Retinal pigment epithelial cell (primary cell): ENCODE measurements at places on chromosomes 7 and 10.

DNA sequence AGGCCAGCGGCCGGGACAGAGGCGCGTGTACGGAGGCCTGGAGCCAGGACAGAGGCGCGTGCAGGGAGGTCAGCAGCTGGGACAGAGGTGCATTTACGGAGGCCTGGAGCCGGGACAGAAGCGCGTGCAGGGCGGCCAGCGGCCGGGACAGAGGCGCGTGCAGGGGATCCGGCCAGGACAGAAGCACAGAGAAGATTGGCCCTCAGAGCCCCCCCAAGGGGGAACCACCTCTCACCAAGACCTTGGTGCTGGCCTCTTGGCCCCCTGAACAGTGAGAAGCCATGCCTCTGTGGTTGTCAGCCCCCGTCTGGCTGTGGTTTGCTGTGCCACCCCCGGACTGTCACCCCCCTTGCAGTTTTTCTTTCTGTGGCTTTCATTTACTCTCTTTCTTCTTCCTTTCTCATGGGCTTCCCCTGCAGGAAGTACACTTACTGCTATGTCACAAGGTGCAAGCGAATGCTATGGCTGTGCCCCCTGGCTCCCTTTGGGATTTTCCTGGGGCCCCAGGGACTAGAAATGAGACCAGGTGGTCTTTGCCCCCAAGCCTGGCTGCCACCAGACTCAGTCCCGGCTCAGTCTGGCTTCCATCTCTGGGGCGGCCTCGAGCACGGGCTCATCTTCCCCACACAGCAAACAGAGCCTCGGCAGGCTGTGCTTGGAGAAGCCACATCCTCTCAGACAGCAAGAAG is 41.1 kb downstream of the INSIG1 start:
- no peak for DNase-seq

- no peak for DNase-seq
These were observed 12.1 kb downstream of the AVL9 start for GRCh38 chr7:32507414-32507813.

GRCh38 chr7:114989531-114989930 is 67.6 kb downstream of the MDFIC start:
- DNase-seq, result no peak

DNA sequence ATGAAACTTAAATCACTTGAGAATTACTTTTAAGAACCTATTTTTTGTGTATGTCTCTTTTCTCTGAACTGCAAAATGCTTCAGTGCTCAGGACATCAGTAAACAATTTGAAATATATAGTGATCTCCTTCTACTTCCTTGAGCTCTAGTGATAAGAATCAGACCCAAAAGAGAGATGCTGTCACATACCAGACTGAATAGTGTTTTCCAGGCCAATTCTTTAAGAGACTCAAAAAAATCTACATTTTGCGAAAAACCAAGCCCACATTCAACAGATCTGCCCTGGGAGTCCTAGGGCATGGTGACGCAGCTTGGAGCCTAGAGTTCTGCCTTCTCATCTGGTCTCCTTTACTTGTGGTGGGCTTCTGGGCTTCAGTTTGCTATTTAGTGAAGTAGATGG is 72.1 kb upstream of the SLC13A1 start:
- no peak for DNase-seq

DNA sequence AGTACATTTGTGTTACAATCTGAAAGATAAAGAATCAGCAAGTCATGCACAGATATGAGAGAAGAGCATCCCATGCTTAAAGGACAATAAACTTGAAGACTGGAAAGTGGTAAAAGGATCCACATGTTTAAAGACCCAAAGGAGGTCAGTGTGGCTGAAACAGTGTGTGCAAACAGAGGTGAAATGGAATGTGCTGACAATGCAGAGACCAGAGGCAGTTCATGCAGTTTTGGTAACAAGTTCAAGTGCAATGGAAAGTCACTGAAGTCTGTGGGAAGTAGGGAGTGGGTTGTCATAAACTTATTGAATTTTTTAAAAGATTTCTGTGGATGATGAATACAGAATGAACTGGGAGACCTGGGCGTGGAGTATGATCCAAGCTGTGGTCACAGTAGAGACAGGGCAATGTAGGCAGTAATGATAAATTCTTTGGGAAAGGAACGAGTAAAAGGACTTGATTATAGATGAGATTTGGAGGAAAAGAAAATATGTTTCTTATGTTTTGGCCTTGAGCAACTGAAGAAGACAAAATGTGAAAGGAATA is 408.0 kb downstream of the HGF start:
- no peak for DNase-seq

GRCh38 chr10:12389154-12389734 is 39.9 kb downstream of the CAMK1D start:
- DNase-seq, result no peak

DNA sequence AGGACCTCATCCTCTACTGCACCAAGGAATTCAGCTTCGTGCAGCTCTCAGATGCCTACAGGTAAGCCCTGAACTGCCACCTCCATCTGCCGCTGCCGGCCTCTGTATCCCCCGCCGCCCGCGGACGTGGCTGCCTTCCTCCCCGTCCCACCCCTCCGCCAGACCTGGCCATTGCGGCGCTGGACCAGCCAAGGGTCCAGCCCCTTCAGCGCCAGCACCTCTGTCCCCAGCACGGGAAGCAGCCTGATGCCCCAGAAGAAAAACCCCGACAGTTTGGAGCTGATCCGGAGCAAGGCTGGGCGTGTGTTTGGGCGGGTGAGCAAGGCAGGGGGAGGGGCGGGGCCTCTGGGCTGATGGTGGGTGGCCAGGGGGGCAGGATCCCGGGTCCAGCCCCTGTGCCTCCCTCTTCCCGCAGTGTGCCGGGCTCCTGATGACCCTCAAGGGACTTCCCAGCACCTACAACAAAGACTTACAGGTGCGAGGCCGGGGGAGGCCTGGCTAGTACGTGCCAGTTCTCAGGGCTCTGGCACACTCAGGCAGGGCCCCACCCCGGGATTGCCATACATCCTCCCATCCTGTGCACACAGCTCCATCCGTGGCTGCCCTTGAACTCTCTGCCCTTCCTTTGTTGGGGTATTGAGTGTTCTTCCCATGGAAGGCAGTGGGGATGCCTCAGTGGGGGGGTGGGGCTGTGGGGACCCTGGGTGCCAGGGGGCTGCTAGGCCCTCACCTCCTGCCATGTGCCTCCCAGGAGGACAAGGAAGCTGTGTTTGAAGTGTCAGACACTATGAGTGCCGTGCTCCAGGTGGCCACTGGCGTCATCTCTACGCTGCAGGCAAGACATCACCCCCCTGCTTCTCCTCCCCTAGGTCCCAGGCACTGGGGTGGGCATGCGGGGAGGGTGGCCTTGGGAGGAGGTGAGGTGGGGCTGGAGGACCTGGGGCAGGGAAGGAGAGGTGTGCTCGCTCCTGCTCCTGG is 13.5 kb downstream of the ASL start:
- no peak for DNase-seq

GRCh38 chr7:155753446-155753965 is 58.8 kb downstream of the SHH start:
- DNase-seq, result no peak

- no peak for DNase-seq
These were observed 31.6 kb downstream of the ZNF117 start for GRCh38 chr7:64959072-64959747.

- DNase-seq, result no peak
These were observed 1.3 kb downstream of the CNNM2 start for GRCh38 chr10:102919246-102919959.

DNA sequence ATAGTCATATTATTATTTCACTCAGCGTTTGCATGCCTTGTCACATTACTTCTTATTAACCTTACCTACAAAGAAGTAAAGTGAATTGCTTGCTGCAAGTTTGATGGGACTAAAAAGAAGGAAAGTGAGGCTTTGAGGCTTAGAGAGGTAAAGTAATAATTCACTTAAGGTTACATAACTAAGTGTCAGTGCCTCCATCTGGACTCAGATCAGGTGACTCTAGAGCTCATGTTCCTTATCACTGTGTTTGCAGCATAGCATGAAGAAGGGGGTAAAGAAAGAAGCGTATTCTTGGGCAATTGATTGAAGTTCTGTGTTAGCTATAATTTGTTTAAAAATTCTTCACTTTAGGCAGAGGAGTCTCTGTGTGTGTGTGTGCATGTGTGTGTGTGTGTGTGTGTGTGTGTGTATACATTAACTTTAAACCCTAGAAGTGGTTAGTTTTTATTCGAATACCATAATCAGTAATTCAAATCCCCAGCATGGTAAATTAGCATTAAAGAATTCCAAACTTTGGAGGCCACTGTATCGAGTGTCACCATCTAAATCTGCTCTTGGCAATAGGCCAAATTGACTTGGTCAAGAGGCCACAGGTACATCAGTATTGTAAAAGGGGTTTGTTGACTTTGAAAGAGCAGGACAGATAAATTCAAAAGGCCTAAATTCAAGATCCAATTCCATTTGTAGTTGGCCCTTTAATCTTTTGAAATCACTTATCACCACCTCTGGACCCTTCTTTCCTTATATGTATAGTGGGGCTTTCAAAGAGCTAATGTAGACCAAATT is 2.2 kb upstream of the PON3 start:
- no peak for DNase-seq

DNA sequence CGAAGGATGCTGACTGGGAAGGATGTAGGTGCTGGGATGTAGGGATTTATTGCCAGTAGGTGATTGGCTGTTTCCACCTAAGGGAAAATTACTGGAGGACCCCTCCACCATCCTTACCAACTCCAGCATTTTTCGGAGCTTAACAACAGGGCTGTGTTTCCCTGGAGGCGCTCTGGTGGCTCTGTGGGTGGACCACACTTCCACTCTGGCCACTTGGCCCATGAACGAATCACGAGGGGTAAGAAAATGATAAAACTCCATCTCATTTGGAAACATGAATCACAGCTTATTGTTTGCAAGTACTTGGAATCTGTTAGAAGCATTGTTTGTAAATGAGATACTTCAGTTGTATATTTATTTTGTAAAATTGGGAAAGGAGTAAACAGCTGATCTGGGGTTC is 3.0 kb downstream of the DOCK1 start:
- DNase-seq, result no peak

DNA sequence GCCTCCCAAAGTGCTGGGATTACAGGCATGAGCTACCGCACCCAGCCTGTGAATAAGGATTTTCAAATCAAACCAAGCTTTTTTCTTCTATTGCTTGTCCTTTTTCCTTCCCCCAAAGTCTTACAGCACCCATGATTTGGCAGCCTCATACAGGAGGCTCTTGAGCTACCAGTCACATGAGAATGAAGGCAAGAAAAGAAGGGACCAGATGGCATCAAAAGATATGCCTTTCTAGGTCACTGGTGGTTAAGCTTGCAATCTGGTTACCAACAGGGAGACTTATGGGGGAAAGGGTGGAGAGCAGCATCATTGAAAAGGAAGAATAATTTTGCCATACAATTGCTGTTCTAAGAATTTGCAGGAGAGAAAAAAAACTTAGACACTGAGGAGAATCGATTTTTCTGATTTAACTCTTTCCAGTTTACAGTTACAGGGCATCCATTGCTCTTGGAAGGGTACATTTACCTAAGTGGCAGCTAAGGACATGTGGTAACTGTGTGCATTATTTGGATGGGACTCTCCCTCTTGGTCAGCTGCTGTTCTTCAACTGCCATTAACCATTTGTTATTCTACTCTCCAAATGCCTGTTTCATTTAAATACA is 29.5 kb downstream of the SMNDC1 start:
- no peak for DNase-seq
